ENCODE measurements at places on chromosomes 11 and 22.
A peak's percentile ranks its signal among the peaks of the same experiment; 100 is the strongest.

GRCh38 chr11:10638316-10638925 is 55.1 kb downstream of the IRAG1 start:
- DNase-seq = no peak

DNA sequence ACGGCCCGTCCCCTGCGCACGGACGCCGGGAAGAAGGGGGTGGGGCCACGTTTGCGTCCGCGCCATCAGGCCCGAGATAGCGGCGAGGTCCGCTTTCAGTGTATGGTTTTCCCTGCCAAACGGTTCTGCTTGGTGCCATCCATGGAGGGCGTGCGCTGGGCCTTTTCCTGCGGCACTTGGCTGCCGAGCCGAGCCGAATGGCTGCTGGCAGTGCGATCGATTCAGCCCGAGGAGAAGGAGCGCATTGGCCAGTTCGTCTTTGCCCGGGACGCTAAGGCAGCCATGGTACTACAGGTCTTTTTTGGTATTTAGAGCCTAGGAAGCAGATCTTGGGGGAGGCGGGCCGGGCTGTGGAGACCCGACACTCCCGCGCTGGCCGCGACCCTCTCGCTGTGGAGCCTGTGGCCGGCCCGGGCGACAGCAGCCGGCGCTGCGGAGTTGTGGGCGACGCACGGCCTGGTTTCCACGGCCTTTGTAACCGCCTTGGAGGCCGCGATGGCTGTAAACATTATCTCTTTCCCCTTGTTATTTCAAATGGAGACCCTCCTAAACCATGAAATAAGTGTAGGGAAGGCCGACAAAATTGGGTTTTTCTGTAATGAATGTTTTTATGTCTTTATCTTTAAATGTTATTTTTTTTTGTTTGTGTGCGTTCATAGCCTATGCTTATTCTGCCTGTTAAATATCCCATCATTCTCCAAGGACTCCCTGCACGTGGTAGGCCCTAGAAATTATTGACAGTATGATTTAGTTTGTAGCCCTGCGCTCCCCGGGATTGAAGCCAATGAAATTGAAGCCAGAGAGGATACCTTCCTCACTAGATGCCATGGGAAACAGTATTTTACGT is at the start of gene AASDHPPT:
TSS of gene AASDHPPT (plus strand) at position 54 of the 847 bp plus-strand sequence. CDS start at position 103, 49 bp downstream.
- no peak for DNase-seq

DNA sequence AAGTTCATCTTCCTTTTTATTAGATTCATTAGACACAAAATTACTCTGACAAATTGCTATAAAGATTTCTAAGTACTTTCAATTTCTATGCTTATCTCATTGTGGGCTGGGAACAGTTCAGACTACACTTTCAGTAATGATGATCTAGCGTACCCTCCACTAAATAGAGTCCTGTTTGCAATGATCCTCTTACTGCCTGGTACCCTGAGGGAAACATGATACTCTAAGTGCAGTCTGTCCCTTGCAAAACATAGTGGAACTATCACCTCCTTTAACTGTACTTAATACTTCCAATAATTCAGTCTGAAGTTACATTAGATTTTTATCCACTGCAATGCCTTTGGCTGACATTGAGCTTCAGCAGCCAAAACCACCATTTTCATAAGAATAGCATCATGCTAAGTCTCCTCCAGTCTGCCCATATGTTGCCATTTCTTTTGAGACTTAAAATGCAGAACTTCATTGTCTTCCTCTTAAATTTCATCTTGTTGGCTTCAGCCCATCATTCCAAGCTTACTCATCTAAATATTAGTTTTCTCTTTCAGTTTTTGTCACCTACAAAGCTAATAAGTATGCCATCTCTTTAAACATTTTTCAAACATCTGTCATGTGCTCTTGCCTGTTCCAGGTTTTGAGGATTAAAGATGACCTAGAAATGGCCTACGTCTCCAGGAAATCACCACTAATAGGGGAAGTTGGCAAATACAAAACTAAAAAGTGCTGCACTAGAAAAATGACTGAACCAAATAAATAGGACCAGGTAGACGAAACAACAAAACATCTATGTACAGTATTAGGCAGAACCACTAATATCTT is 55.5 kb downstream of the PAK1 start:
- DNase-seq = no peak

GRCh38 chr11:134976551-134976950 is 564.5 kb upstream of the B3GAT1 start:
- DNase-seq = no peak

DNA sequence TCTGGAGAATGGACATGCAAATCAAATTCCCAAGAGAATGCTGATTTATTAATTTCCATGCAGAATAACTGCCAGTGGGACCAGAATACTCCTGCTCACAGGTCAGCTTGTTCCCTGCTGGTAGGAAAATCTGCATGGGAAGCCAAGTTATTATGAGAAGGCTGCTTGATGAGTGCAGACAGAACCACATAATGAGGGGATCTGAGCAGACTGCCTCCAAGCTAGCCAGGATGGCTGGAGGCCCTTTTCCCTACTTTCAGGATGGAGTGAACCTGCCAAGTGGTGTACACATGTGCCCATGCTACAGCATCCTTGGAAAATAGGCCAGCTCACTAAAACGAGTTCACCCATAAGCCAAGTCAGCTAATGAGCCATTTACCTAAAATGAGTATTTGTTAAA is 55.2 kb upstream of the ZBED5 start:
- no peak for DNase-seq

GRCh38 chr11:27699242-27699925 is 871 bp downstream of the BDNF start:
- DNase-seq = no peak

GRCh38 chr11:130825561-130825960 is 90.7 kb downstream of the SNX19 start:
- no peak for DNase-seq

GRCh38 chr11:118436639-118437207 is 431 bp downstream of the KMT2A start:
- peak; percentile 61 for DNase-seq

- peak; percentile 21 for DNase-seq
Measured at GRCh38 chr11:83292709-83293456, 6.7 kb upstream of the CCDC90B start.

GRCh38 chr11:117986981-117987574 is 884 bp downstream of the IL10RA start:
- peak; percentile 75 for DNase-seq

DNA sequence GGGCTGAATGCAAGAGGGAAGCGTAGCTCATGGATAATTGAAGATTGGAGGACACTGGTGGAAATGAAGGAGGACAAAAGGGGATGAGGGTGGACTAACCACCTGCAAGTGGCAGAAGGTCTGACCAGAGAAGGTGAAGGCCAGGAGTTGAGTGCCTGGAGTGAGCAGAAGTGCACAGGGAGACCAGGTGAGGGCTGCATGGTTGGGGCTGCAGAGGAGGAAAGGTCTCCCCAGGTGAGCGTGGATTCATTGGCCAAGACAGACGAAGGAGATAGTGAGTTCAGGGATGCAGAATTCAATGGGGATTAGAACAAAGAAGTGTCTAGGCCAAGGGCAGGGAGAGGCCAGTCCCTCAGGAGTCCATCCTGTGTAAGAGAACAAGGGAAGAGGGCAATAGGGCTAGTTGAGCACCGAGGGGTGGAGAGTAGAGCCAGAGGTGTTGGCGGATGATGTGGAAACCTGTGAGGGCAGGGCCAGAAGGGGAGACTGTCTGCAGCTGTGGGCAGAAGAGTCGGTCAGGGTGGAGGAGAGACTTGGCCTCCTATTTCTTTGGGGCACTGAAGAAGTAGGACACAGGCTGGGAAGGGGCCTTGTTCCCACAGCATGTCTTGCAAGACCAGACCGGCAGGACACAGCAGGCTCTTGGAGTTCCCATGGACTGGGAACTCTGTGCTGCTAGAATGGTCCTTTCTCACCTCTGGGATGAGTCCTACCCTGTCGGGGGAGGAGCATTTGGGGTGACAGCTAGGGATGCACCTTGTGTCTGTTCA is 6.7 kb downstream of the TRIM29 start:
- DNase-seq = no peak

DNA sequence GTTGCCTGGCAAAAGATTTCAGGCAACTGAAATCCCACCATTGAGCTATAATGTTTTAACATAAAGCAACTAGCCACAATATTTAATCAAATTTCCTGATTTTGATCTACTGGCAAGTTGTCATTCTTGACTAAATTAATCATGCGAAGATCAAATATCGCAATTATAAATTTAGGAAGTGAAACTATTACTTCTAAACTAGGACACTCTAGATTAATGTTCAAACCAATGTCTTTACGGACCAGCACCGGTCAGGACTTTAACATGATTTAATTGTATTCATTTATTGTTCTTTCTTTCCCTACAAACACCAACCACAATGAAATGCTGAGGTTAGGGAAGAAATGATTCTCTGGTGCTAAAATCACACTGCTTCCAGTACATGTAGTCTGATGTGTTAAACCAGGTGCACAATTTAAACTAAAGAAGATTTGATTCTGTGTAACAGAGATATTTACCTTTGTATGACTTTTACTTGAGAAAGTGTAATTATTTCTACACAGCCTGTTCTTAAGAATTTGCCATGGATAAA is 14.9 kb downstream of the GAS2 start:
- no peak for DNase-seq

- DNase-seq = no peak
Measured at GRCh38 chr11:68954836-68955606, 25.8 kb downstream of the MRGPRD start.

- no peak for DNase-seq
Measured at GRCh38 chr22:25627271-25627852, 62.9 kb downstream of the GRK3 start.

DNA sequence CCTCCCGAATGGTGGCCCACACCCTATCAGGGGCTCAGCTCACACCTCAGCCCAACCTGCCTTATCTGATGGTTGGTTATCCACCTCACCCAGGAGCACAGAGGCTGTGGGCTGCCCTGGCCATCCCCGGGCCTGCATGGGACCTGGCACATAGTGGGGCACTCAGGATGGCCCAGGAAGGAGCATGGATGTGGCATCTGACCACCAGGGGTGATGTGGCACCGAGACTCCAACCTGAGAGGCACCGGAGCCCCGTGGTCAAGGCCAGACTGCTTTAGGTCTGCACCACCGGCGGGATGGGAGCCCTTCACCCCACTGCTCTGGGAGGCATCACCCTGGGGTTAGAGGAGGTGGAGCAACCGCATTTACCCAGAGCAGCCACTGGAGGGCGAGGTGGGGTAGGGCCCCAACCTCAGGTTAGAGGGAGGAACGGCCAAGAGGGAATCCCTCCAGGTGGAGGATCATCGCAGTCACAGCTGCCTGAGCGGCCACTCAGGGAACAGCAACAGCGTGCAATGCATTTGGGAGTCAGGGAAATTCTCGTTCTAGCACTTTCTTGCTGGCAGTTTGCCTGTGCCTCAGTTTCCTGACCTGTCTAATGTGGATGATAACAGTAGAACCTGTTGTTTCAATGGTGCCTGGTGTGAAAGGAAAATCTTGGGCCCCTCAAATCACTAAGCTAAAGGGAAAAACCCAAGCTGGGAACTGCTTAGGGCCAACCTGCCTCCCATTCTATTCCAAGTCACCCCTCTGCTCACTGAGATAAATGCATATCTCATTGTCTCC is 52.9 kb upstream of the CARS1 start:
- peak; percentile 38 for DNase-seq

GRCh38 chr11:78921509-78921908 is 346.8 kb upstream of the NARS2 start:
- DNase-seq = no peak

DNA sequence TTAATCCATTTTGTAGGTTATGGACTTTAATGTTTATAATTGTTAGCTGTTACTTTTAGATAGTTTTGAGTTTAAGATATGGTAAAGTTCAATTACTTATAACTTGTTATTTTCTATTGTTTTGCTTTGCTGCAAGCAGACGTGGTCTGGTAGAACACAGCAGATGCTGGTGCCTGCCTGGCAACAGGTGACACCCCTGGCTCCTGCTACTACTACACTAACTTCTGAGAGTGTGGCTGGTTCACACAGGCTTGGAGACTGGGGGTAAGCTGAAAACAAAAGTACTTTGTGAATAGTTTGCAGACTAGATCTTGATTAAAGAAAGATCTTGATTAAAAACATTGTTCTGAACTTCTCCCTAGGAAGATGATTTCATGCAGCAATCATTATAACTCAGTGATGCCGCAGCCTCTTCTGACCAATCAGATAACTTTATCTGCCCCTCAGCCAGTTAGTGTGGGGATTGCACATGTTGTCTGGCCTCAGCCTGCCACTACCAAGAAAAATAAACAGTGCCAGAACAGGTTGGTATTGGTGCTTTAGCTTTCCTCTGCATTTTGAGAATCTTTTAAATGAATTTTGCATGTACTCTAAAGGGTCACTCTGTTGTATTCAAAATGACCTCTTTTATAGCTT is 90.4 kb downstream of the HIPK3 start:
- no peak for DNase-seq
